Activated CD8-positive, alpha-beta memory T cell treated with anti-CD3 and anti-CD28 coated beads for 1 hour (primary cell): ENCODE measurements at places on chromosomes 1 and 21.
A peak's percentile ranks its signal among the peaks of the same experiment; 100 is the strongest.

DNA sequence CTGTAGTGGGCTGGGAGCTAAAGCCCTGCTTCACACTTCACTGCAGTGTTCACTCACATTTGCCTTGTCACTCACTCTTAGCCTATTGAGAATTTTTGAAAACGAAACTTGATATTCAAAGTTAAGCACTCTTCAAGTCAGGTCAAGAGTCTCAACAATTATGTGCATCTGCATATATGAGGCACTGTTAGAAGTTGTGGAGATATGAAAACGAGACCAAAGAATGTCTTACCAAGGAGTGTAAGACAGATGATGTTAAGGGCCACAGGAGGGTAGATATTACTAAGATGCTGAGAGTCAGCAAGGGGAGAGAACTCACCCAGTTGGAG, 64.7 kb upstream of the GJA8 start:
- no peak for DNase-seq

DNA sequence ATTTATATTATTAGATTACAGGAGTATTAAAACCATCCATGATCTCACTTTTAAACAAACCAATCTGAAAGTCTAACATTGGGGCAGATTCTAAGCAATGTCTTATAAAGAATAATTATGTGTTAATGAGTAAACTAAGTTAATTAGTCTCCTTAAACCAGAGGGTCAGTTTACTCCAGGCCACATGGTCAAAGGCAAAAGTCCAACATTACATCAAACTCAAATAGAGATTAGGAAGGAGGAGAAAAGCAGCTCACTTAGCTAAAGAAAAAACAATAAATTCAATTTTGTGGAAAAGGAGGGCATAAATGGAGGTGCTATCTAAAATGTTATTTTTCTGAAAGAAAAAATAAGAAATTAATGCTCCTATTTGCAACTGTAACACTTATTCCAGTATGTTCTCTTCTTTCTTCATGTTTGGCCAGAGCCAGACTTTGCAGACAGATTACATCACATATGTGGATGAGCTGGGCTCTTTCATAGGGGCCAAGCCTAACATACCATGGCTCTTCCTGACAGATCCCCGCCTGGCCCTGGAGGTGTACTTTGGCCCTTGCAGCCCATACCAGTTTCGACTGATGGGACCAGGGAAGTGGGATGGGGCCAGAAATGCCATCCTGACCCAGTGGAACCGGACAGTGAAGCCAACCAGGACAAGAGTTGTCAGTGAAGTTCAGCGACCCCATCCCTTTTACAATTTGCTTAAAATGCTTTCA, 24.3 kb upstream of the FMO2 start:
- no peak for DNase-seq

- no peak for DNase-seq
These were observed 188.0 kb downstream of the GRIK3 start for GRCh38 chr1:36846357-36846756.

DNA sequence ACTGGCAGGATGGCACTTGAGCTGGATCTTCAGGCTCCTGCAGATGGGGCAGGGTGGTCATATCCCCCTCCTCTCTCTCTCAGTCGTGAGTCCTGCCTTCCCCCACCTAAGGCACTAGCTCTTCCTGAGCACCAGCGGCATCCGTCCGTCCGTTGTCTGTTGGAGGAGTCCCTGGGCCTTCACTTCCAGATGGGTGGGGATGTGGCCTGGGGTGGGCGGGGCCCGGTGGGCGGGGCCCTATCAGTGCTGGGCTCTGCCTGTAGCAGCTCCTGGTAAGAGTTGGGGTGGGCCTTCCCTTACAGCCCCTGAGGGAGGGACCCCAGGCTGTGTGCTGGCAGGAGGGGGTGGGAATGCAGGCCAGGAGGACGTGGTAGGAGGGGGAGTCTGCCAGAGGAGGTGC, 10.3 kb downstream of the LDLRAD2 start:
- DNase-seq, result no peak

DNA sequence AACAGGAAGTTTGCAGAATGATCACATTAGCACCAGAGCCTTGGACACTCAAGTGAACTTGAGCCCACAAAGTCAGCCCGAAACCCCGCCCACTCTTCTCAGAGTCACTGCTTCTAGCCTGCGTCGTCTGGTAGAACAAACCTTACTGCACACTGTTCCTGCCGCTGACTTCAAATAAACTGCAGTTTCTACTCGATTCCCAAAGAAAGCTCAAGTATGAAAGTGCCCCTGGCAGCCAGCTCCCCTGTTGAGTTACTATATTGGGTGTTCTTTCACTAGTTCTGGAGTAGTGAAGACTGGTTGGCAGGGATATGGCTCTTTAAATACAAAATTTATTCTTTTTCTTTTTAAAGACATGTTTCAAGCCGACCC, 164.7 kb downstream of the GALNT2 start:
- DNase-seq, result no peak

DNA sequence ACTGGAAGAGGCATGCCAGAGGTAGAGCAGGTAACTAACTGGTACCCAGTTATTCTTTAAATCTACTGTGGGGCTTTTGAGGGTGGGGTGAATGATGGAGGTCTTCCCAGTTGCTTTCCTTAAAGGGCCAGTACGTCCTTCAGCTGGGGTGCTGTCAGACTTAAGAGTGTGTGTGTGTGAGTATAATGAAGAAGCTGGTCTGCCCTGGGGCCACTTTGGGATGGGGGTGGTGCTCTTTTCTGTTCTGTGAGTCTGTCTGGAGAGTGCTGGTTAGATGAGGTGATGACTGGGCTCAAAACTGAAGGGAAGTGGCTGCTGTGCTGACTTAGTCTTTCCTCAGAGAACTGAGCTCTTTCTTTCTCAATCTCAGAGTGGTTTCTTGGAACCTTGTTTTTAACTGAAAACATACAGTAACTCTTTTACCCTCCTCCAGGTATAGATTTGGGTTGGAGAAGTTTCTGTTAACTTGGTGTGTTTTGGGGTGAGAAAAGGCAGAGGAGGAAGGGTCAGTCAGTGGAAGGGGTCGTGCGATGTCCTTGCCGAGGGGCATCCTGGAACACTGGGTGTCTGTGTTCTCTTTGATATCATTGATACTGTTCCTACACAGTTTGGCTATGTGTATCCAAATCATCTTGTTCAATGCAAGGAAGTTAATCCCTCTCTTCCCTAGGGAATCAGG, 746 bp downstream of the MACF1 start:
- peak; percentile 41 for DNase-seq

GRCh38 chr1:67053535-67053784, 488 bp downstream of the SLC35D1 start:
- DNase-seq, result no peak

- no peak for DNase-seq
These were observed 28.4 kb downstream of the EXTL2 start for GRCh38 chr1:100866041-100866900.

DNA sequence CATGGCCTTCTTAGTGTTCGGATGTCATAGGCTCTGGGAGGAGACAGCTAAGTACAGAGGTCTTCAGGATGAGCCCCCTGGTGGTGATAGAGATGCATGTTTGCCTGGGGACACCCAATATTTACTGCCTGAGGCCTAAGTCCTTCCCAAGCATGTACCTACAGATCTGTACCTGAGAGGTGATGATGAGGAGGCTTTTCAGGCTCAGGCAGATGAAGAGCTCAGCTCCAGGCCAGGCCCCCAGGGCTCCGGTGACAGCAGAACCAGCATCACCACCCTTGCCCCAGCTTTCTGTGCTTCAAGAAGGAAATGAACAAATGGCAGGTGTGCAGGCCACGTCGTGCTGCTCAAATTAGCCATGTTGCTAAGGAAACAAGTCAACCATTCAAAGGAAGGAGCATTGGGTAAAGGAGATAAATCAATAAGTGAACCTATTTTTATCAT, 21.1 kb downstream of the CACNA1E start:
- no peak for DNase-seq

DNA sequence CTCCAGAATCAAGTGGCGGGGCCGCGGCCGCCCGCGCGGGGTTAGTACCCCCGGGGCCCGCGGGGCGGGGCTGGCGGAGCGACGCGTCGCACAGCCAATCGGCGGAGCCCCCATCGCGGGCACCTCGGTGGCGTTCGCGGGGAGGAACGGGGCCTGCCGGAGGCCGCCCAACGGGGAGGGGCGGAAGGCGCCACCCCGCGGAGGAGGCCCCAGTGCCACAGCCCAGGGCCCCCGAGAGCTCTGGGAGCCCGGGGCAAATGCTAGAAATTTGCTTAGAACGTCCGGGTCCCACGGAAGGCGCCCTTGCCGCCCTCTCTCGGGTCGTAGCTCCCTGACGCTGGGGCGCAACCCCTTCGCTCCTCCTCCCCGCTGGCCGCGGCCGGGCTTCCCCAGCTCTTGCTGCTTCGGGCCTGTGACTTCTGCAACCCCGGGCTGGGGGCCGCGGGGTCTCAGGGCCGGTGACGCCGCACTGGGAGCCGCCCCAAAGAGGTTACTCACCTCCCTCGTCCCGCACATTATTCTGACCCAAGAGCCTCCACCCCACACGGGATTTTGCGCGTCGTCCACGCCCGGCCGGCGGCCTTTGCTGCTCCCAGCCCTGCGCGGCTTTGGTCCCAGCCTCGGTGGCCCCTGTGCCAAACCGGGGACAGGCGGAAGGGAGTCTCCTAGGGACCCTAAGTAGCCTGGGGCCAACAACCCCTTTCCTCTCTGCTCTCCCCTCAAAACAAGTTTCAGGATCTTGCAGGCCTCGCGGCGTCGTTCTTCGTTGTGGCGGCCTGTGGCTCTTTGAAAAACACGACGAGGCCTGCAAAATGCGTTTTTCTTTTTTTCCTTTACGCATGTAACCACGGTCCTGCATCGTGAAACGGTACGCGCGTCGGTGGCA, at the start of gene RUNX3:
RUNX3 (minus strand) TSS at position 17 of the 886 bp plus-strand sequence. CDS start 408 bp downstream, outside the sequence.
- DNase-seq, result peak; percentile 77

- no peak for DNase-seq
These were observed 28.8 kb upstream of the MTF1 start for GRCh38 chr1:37888022-37888700.

GRCh38 chr1:9929431-9930385, 13.5 kb downstream of the LZIC start:
- no peak for DNase-seq

DNA sequence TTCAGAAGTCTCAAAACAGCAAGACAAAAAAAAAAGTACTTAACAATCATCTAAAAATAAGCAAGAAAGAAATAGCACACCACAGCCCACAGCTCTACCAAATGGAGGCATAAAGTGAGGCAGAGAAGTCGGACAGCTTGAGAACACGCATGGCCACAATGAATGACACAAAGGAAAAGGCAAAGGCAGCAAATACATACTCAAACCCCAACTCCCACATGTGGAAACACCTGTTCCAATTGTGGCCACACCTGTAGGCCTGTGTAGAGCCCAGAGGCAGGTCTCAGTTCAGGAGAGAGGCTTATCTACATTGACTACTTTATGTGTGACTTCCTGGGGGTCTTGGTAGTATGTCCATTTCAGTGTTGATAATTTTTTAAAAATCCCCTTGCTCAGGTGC, 543.5 kb downstream of the LMO4 start:
- DNase-seq, result no peak

DNA sequence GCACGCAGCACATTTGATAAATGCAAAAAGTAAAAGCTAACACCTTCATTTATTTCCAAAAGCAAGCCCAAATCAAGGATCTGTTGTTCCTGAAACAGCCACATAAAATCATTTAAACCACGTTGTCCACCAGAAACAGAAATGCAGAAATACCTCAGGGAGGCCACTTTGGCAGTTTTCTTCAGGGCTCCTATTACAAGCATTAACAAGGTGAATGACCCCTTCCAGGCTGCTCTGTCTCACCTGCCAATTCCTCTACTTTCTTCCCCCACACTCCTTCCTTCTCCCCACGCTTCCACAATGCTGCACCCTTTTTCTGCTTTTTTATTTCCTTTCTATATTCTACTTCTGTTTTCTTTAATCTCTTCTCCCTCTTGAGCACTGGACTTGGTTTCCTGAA, 55.0 kb upstream of the PTGFRN start:
- DNase-seq, result no peak

- no peak for DNase-seq
These were observed 11.2 kb downstream of the PTPRF start for GRCh38 chr1:43541721-43542401.

DNA sequence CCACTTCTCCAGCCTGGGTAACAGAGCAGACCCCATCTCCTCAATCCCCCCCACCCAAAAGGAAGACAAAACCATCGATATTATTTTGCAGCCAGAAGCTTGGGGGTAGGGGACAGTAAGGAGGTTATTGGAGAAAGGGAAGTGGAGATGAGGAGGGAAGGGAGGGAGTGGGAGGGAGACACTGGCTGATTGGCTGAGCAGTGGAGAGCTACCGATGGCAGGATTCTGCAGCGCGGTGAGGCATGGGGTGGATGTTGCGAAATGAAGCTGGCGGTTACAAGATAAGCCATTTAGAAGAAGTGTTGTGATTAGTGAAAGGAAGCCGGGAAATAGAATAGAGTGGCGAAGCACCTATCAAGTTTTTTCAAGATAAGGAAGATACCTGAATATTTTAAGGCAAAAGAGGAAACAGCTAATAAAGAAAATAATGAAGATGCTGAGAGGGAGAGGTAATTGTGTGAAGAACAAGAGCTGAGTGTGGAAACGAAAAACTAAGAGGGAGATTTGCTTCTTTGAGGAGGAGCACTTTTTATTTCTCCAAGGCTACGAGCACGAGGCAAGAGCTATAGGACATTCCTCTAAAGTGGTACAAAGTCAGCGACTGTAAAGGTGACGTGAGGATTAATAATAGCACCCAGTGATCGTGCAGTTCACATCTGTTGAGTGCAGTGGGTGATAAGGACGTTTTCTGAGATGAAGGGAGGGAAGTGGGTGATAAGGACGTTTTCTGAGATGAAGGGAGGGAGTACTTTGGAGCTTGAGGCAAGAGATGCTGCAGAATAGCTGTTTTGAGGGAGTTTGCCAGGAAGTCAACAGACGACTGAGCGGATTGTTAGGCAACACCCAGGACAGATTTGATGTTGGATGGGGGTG, 103.2 kb upstream of the KIF26B start:
- DNase-seq, result no peak

DNA sequence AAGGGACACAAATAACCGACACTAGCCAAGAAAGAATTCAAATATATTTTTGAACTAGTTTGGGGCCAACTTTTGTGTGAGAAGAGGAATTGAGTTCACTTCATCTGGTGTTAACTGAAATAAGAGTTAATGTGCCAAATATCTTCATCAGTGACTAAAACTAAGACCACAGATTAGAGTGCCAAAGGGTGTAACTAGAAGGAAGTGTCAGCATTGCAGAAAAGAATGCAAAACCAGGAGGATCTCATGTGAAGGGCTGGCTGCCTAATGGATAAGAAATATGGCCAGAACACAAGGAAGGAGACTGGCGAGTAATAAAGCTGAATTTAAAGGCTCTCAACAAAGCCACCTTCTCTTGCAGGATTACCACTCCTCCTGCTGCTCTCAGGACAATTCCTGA, 61.8 kb upstream of the LRRC8D start:
- DNase-seq, result no peak

- DNase-seq, result no peak
These were observed 121.7 kb downstream of the SLC30A10 start for GRCh38 chr1:219806642-219807041.

DNA sequence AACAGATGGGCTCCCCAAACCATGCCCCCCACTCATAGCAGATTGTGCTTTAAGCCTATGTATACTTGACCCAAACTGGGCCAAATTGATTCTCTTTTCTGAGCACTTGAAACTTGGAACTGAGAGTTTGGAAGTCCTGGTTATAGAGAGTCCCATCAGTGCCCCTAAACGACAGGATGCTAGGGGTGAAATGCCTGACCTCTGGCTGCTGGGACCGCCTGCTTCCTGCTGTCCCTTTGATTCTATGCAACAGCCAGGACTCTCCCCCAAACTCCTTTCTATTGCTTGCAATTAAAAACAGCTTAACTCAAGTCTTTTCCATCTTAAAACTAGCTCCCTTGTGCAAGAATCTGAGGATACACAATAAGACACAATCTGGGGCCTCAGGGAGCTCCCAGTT, 4.7 kb downstream of the C1orf210 start:
- no peak for DNase-seq

GRCh38 chr1:235673981-235674380, 24.4 kb upstream of the GNG4 start:
- DNase-seq, result no peak

- DNase-seq, result no peak
These were observed 47.0 kb upstream of the KCNK1 start for GRCh38 chr1:233566886-233567285.
